H1 (cell line): ENCODE measurements at places on chromosomes 3 and 15.

- no peak for DNase-seq
These were observed 46.0 kb downstream of the GALK2 start for GRCh38 chr15:49215768-49216739.

- DNase-seq = no peak
These were observed 76.7 kb downstream of the CBLB start for GRCh38 chr3:105791919-105792786.

DNA sequence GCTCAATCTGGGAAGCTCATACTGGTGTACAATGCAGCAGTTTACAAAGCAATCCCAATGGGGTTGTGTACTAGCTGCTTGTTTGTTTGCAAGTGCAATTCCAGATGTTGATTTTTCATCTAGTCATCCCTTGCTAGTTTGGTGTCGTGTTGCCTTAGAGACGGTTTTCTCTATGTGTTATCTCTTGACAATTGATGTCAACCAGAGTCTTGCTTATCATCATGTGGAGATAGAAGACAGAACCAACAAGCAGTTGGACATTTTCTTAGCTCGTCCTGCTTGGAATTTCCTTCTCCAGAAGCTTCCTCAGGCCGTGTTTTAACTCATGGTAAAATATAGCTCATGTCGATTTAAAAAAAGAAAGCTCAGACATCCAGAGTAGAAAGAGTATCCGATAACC, 262.0 kb upstream of the KCNH8 start:
- no peak for DNase-seq

DNA sequence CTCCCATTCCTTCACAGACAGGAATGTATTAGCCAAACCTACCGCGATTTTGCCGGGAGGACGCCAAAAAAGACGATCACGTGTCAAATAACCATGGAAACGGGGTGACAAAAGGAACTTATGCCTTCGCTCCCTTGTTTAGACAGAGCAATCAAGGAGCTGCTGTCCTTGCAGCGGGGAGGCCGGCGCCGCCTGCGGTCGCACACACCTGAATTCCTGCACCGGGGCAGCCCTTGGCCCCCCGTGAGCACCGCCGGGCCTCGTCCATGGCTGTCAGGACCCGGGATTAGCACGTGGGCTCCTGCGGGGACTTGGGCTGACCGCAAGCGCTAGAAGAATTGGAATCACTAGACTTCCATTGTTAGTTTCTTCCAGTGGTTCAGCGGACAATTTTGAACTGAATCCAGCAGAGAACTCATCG, 193.1 kb downstream of the SHQ1 start:
- peak; percentile 80 for DNase-seq

DNA sequence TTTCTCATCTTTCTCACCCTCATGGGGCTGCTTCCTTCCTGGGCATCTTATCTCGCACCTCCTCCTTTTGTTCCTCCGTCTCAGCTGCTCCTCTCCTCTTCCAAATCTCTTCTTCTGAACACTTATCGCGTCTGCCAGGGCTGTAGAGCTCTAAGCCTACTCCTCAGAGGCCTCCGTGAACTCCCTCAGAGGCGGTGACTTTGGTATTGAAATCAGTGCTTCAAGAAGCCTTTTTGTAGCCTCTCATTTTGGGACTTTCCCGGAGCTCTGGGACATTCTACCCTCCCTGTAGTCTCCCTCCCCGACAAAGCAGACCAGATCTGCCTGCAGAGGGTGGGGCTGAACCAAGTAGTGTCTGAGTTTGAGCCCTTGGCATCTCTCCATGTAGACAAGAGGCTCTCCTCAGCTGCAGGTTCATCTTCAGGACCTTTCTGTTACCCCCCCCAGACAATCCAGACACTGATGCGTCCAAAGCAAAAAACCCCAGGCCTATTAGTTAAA, 17.5 kb upstream of the CPNE9 start:
- DNase-seq = no peak

- no peak for DNase-seq
These were observed 91.2 kb upstream of the NAALADL2 start for GRCh38 chr3:174767853-174768382.

DNA sequence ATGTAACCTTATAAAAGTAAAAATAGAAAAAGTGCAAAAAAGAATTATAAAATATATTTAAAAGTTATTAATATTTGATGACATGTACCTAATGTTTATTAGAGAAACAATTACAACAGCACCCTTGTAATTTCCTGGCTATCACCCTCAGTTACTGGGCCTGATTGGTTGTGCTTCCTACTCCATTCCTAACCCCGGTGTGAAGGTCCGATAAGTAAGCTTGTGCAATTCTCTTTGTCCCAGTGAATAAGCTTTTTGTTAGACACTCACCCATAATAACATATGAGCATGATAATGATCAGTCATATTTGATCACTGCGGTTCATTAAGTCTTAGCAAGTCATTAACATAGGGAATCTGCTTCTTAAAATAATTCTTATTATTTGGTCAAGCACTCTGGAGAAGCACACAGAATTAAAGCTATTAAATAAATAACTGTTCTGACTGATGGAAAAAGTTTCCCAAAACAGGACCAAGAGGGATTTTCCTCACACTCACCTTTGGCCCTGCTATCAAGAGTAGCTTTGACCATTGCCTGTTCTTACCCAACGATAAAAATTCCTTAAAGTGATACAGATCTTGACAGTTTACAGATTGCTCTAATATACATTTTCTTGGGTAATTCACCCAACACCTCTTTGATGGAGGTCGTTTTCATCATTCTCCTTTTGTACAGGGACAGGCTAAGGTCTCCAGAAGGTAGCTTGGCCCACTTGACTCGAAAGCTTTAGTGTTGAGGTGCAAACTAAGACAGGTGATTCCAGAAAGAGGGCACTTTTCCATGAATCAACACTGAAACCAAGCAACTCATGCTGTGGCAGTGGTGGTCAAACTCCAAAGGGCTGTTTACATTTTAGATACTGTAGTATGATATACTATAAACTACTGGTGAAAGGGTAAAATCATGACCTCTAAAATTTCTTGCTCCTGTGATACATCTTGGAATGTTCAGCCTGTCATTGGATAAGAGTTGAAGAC, 543.0 kb upstream of the KCNMB2 start:
- DNase-seq = no peak

GRCh38 chr15:85488997-85489396, 108.6 kb downstream of the AKAP13 start:
- no peak for DNase-seq

GRCh38 chr15:99249270-99249841, at the start of gene TTC23:
TTC23 (minus strand) TSS chr15:99249581; CDS start chr15:99228712, 20,869 bp downstream.
- DNase-seq = no peak

DNA sequence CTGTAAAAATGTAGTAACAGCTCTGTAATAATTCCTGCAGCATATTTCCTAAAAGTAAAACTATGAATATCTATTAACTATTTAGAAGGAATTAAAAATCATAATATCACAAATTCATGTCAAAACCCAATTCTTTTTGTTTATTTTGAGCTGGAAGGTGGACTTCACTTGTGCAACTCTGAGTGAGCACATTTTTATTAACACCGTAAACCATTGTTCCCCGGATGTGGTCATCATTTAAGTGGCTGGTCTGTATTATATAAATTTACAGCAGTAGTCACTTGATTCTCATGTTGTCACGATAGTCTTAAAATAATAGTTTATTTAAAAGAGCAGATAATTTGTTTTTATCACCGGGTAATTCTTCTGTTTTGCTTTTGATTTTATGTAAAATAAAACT, 43.0 kb upstream of the UTS2B start:
- no peak for DNase-seq

DNA sequence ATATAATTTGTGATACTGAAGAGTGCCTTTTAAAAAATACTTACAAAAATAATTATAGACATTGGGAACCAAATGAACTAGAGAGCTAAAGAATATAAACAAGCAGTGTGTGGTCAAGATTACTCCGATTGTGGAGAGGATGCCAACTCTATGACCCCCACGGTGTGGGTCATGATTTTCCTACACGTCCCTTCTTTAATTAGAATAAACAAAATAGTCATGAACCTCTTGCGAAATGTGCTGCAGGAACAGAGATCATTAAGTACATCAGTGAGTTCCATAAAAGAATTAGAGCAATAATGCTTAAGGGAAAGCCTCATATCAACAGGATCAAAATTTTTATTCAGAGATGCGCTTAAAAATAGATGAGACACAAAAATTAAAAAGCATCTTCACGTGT, 476.6 kb upstream of the ROBO1 start:
- no peak for DNase-seq

DNA sequence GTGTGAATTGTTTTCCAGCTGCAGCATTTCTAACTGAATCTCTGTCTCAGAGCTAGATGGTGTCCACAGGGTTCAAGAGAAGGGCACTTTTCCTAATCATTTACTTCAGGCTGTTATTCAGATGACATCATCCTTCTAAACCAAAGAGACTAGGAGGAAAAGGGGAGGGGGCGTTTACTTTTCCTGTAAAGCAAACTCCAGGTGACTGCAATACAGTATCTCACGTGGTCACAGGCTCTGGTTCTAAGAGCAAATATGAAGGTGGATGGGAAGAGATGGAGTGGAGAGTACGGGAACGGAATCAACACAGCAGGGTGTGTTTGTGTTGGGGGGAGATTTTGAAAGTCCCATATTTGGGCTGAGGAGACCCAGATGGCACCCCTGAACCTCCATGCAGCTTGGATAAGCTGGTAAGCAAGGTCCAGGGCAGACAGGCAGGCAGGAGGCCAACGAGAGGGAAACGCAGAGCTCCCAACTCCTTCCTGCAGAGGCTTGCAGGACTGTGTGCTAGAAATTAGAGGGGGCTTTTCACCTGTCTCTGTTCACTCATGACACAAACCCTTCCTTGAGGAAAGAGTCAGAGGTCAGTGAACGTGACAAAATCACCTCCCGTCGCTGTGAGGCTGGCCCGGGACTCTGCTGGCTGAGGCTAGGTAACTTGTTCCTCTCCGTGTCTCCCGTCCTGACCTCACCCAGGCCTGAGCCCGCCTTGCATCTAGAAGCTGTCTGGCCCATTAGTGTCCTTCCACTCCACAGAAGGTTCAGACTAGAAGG, 151.2 kb downstream of the OPA1 start:
- DNase-seq = no peak

DNA sequence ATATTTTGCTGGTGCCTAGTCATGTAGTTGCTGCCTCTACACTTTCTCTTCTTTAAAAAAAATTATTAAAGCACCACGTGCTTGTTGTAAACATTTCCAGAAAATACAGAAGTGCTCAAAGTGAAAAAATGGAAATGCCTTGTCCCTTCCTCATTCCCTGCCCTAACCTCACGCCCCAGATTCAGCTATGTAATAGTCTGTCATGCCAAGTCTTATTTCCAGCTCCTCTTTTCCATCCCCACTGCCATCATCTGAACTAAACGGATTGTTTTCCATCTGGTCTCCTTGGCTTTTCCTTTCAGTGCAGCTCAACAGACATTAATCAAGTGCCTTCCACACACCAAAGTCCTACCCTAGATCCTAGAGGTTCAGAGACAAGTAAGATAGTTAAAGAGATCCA, 15.5 kb downstream of the ZNF774 start:
- DNase-seq = no peak

- DNase-seq = no peak
These were observed 29.3 kb upstream of the SLC24A5 start for GRCh38 chr15:48091522-48091921.

DNA sequence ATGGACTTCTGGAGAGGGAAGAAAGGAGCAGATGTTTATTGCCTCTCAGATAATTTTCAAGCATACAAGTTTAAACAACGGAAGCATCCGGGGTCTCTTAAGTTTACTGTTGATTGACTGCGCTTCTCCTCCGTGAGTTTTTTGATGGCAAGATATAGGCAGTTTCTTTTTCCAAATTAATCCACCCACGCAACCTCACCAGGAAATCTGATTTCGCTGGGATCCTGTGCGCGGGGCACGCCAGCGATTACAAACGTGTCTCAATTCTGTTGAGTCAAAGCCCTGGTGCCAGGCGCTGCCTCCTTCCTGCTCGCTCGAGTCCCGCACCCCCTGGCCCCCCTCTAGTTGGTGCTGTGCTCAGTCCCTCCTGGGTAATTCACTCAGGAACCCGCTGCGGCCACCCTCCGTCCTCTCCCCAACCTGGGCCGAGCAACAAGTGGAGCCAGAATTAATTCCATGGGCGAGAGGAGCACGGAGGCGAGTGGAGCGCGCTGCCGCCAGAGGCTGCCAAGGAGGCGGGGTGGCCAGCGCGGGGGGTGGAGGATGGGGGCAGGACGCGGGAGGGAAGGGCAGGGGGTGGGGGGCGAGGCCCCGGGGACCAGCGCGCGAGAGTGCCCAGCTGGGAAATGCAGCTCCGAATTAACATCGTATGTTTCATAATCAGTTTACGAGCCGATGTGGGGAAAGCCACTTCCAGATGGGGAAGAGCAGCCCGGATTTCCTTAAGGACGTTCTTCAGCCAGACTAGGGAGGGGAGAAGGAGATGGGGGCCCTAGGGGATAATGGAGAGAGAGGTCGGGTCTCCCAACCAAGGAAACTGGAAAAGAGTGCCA, 6.0 kb downstream of the WNT5A start:
- peak; percentile 62 for DNase-seq

- peak; percentile 74 for DNase-seq
These were observed at the start of gene PROS1 for GRCh38 chr3:93973131-93974126. PROS1 (minus strand) TSS chr3:93973896; CDS start chr3:93973749, 147 bp downstream.

- DNase-seq = no peak
These were observed 53.4 kb downstream of the USP13 start for GRCh38 chr3:179706233-179706632.

- DNase-seq = peak; percentile 76
These were observed 51.0 kb upstream of the SPSB4 start for GRCh38 chr3:141000027-141000663.

GRCh38 chr3:38084334-38085310, 45.6 kb downstream of the DLEC1 start:
- no peak for DNase-seq

DNA sequence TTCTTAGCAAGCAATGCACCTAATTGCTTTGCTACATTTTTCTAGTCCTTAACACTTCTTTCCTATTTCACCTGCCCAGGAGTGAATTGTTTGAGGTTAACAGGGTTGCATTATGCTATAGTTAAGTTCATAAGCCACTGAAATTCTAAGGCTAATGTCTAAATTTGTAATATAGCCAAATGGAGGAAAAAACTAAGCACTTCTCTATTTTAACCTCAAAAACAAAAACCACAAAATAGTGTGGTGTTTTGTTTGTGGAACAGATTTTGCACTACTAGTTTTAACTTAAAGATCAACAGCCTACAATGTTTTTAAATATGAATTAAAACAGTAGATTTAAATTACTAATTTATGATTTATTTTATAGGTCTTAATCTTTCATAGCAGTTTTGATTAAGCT, 5.5 kb downstream of the ATOSA start:
- DNase-seq = no peak

DNA sequence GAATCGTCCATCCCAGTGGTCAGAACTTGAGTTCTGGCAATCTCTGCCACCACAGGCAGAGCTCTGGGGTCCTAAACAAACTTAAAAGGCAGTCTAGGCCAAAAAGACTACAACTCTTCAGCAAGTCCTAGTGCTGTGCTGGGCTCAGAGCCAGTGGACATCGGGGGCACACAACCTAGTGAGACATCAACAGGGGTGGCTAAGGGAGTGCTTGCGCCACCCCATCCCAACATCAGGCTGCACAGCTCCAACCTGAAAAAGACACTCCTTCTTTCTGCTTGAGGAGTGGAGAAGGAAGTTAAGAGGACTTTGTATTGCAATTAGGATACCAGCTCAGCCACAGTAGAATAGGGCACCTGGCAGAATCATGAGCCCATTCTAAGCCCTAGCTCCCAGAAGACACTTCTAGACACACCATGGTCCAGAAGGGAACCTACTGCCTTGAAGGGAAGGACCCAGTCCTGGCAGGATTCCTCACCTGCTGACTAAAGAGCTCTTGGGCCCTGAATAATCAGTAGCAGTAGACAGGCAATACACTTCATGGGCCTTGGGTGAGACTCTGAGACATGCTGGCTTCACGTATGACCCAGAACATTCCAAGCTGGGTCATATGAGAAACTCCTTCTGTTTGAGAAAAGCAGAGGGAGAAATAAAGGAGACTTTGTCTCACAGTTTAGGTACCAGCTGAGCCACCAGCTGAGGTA, 72.0 kb downstream of the TFDP2 start:
- DNase-seq = no peak
